ENCODE measurements at places on chromosomes 1 and 21. TPM values are rescaled to one million over a fixed set of nuclear protein-coding genes. Genes with fewer than 3 reads are reported as not detected.

PIGR gene
- polyA plus RNA-seq, result not detected

REN gene
- 0.72 TPM for polyA plus RNA-seq

MANEAL gene
- polyA plus RNA-seq, result 0.65 TPM

THEM4 gene
- 20.3 TPM for polyA plus RNA-seq

DNA sequence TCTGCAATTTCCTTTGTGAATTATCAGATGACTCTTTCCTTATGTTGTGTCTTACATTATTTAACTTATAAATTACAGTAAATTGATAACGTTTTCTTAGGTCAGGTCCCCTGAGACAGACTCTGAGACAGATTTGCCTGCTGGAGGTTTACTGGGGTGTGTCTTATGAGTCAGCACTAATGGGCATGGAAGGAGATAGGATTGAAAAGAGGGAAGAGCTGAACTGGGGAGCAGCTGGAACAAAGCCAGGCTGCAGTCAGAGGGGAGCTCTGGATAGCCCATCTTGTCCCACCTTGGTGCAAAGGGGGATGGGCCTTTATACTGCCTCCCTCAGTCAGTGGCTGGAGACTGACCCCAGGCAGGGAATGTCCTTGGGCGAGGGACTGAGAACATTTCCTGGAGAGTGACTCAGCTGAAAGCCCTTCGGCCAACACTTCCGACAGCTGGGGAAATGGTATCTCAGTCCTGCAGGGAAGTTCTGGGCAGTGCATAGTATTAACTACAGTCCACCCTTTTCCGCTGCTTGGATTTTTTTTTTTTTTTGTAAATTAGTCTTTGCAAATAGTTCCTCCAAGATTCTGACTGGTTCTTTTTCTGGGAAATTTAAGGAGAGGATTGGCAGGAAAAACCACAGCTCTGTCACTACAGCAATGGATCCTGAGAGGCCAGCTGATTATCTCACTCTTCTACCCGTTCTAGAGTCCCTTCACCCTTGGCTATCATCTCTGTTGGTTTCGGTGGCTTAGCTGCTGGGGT, 39.1 kb upstream of the CDC42BPA start:
- DNase-seq, result peak; percentile 58

GRCh38 chr1:69411617-69412016, 156.1 kb upstream of the LRRC7 start:
- no peak for DNase-seq

GRCh38 chr1:91765293-91765692, 120.7 kb downstream of the TGFBR3 start:
- DNase-seq, result no peak

DNA sequence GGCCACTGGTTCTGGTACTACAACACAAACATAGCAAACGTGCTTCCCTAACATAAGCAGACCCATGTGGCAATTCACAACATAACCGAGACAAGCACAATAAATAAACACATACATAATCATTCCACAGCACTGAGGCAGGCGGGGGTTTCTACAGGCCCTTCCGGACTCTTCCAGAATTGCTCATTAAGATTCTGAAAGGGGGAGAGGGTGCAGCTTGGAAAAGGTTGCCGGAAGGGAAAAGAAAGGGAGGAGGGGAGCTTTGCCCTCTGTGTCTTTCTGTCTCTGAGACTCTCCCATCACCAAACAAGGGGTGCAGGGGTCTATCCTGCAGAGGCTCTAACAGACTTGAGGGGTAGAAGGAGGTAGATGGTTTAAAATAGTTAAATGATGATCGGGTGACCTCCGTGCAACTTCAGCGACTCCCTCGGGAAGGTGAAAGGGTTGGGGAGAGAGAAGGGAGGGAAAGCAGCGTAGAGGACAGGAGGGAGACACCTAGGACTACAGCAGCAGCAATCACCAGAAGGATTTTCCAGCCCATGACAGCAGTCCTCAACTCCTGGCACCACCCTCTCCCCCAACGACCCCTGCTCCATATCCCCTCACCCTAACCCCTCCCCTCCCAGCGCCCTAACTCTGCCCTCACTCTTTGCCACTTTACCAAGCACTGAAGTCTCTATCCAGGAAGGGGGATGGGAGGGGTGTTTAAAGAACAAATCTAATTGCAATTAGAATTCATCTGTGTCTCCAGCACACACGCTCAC, 365.5 kb upstream of the ESRRG start:
- no peak for DNase-seq

- DNase-seq, result no peak
Observed at GRCh38 chr1:34970220-34970735, 14.9 kb downstream of the TMEM35B start.

Data from AG04450 (cell line).